ENCODE measurements at places on chromosomes 5 and 9.

DNA sequence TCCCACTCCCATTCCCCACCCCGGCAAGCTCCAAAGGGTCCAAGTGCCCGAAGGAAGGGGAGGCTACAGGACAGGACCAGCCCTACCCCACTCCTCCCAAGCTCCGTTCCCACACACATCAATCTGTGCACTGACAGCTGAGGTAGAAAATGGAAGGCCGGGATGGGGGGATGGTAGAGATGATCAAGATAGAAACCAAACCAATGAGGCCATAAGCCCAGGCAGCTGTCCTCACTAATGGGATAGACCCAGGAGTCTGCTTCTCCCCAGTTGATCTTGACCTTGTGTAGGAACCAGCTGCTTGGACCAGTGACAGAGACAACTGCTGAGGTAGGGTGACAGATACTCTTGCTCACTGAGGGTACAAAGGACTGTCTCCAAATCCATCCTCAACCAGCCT lies 38.6 kb downstream of the B4GALT1 start:
- DNase-seq: no peak

- no peak for DNase-seq
Observed at GRCh38 chr5:66345281-66345680, 201.2 kb downstream of the SREK1 start.

- DNase-seq: no peak
Observed at GRCh38 chr5:97377582-97377981, 194.5 kb upstream of the RIOK2 start.

DNA sequence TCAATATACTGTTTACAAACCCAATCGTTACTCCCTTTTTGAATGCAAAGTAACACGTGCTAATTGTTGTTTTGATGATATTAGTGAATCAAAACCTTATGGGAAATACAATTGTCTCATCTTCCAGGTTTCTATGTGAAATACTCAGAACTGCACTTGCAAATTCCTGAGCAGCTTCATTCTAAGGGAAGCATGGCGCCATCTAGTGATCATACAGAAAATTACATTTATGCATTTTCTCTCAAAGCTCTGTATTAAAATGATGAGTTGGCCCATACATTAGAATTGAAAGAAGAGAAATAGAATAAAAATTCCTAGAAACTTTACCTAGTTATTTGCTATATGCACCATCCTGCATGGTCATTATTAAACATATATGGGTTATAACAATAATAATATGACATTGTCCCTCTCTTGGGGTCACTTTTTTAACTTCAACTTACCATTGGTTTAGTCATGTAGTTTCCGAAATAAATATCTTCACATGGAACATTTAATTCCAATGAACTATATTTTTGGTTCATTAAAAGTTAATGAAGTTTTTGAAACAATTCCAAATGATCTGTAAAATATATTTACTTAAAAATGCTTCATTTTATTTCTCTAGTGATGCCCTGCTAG lies 220.0 kb downstream of the PDE4D start:
- DNase-seq: no peak

- no peak for DNase-seq
Observed at GRCh38 chr5:177612215-177612673, 12.3 kb downstream of the B4GALT7 start.

DNA sequence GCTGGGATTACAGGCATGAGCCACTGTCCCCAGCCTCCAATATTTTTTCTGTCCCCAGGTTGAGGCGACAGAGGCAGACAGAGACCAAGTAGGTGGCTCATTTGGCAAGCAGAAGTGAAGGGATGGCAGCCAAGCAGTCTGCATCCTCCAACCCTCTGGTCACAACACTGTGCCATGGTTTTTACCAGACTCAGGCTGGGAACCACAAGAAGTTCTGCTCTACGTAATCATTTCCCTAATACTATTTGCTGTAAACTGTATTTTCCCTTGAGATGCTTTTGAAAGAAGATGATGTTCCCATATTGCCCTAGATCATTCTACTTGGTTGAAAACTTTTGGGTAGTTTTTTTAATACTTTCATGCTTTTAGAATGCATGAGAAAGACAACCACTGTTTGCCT lies 40.5 kb downstream of the PTTG1 start:
- DNase-seq: no peak

GRCh38 chr5:109038209-109038840 lies 290.6 kb downstream of the FER start:
- DNase-seq: no peak

DNA sequence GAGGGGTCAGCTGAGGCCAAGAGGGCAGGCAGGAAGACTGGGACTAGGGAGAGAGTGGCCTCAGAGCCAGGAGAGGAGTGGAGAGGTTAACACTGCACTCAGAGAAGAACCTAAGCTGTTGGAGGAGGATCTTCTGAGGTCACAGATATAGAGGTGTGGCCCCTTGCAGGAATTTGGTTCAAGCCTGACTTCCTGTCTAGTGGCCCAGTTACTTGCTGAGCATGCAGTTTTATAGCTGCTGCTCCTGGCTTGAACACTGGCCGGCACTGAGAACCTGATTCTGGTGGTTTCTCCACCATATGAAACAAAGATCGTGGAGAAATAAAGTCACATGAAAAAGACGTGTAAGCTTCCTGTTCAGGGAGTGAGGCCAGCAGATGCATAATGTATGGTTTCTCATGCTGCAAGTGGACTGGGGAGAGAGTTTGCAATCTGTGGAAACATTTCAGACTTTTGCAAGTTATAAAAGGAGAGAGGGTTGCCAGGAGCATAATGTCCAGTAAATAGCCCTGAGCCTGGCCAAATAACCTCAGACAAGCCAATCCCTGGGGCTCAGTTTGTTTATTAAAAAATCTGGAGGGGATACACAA lies 82.6 kb downstream of the GALNT10 start:
- no peak for DNase-seq

DNA sequence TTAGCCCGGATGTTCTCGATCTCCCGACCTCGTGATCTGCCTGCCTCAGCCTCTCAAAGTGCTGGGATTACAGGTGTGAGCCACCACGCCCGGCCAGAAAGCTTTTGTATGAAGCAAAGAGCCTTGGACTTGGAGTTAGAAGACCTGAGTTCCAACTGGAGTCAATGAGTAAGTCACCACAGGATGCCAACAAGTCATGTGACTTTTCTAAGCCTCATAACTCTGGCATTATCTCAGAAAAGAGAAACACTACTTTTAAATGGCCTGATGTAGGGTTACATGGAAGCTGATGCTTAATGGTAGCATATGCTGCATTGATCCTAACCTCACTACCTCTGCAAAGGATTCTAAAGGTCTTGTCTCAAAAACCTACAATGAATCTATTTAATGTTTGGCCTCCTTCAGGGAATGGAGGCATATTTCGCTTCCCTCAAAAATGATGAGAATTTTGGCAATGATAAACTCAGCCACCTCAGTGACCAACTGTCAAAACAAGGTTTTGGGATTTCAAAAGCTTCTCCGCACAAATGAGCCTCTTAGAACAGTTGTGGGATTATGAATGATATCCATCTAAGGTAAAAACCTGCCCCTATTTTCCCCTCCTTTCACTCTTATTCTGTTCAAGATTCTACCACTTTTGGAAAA lies 236.8 kb downstream of the ACTL7B start:
- no peak for DNase-seq

DNA sequence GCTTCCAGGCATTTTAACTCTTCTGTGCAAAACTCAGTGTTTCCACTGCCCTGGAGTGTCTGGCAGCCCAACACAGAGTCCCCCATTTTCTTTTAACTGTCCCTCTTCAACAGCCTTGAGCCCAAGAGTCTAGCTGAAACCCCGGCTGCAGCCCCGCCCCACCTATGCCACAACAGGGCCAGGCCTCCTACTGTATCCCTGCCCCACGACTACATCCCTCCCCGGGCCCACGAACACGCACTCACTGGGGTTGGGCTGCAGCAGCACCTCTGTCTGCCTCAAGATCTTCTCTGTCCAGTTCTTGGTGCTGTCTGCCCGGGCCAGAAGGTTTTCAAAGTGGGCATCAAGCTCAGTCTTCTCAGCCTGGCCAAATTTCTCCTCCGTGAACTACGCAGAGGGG lies 6.1 kb downstream of the SH3GLB2 start:
- DNase-seq: no peak

DNA sequence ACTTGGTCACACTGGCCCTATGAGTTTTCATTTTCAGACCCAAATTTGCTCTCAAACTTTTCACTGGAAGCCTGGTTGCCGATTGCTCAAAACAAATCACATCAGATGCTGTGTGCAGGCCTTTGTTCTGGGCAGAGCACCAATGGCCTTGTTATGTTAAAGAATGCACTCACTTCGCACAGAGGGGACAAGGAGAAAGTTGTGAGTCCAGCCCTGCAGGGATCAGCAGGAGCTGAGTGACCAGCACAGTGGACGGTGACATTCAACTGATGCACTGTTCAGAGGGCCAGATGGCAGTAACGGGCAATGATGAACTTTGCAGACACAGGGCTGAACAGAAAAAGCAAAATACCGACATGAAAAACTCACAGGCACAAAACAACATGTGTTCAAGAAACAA lies 86.1 kb downstream of the BARX1 start:
- peak; percentile 17 for DNase-seq

DNA sequence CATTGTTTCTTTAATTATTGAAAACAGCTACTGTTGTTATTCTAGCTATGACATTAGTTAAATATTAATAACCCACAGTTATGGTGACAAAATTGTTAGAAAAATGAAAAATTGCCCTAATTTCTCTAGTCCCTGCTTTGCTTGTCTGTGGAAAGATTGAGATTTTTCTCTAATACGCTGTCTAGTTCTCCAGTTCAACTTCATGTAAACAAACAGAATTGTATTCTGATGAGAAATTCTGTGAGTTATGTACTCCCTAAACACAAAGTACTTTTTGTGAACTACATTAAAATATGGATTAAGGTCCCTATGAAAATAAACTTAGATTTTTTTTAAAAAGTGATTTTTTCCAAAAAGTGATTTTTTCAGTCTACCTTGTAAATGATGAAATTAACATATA lies 8.7 kb downstream of the SLF1 start:
- DNase-seq: no peak

- DNase-seq: no peak
Observed at GRCh38 chr9:137784641-137785513, 92.7 kb upstream of the CACNA1B start.

GRCh38 chr9:128587453-128587852 lies 35.1 kb downstream of the SPTAN1 start:
- DNase-seq: no peak

DNA sequence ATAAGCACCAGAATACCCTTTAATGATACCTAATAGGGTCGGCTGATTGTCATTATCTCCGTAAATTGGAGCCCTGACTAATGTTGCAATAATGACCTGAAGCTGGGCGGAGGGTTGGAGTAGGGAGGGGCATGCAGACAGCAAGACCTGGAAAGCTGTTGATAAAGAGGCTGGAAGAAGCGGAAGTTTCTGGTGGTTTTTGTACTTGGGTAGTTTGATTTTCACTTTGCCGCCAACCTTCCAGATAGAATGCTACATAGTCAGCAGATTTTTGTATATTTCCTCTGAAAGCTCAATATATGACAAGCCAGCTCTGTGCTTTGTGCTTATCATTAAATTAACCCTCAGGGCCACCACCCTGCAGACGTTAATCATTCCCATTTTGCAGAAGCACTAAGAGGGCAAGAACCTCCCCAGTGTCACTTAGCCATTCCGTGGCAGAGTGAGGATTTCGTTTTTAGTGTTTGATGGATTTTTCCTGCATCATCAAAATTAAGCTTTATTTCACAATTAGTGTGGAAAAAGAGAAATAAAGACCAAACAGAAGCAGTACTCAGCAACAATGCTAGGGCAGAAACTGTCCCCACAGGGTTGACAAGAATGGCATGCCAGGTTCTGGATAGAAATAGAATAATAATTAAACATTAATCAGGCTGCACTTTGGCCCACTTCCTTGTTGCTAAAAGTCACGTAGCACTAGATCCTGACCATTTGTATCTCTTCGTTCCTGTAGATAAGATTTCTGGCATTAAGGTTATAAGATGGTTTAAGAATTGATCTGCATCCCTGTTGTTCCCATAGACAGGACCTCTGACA lies 34.7 kb downstream of the DIRAS2 start:
- DNase-seq: no peak

GRCh38 chr5:82403026-82403425 lies 124.9 kb upstream of the RPS23 start:
- DNase-seq: no peak

GRCh38 chr9:80061940-80062339 lies 490.2 kb downstream of the TLE4 start:
- no peak for DNase-seq

DNA sequence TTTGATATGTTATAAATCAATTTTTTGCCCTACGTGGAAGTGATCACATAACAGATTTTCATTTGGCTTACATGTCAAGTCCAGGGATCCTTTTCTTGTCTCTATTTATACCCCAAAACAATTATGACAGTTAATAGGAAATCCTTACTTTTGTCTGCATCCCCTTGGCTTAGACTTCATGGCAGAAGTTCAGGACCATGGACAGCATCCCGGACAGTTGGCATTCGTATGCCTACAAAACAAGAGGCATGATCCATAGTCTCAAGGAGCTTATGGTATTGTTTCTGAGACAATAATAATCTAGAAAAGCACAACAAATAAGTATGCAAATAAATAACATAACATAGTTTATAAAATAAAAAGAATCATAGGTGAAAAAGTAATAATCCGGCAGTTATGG lies 214.3 kb upstream of the GRIA1 start:
- peak; percentile 44 for DNase-seq

DNA sequence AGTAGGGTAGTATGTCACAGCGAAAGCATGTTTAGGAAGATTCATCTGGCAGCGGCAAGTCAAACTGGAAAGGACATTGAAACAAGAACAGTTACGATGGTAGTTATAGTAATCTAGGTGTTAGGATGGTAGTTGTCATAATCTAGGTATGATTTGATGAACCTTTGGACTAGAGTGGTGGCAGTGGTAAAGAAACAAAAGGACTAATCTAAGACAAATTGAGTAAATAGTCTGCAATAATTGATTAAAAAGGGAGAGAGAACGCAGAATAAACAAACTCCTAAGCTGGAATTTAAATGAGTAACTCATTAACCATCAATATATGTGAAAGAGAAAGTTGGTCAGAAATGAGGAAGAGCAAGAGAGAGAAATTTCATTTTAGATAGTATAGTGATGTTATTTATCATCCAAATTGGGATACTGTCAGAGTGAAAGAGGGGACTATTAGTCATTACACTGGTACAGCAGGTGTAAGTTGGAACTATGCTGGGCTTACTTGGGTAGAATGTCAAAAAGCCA lies 56.8 kb downstream of the MTREX start:
- DNase-seq: no peak

DNA sequence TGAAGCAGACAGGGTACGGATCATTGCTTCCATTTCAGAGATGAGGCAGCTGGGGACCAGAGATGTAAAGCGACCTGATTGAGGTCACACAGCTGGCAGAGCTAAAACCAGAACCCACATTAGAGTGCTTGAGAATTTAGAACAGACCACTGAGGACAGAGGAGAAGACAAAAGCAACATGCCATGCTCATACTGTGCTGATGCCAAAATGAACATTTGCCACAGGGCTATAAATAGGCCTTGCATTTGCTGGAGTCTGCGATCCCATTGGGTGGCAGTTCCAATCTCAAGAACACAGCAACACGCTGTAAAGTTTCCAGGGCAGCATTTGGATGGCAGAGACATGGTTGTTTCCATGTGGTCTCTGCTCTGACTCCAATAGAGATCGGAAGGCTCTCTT lies 222.4 kb upstream of the TBC1D2 start:
- DNase-seq: no peak

Data from H9 (cell line).